ENCODE measurements at places on chromosomes 3 and 15.

DNA sequence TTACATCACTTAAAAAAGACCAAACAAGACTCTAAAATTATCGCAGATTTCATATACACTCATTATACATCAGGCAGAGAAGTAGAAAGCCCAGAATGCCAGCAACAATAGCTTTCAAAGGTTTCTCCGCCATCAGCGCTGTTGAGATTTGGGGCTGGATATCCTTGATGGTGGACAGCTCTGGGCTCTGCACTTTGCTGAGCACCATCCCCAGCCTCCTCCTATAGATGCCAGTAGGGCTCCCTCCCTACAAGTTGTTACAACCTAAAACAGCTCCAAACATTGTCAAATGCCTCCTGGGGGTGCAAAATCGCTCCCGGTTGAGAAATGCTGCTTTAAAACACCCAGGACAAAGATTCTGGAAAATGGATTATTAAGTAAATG, 73.5 kb downstream of the ATP10A start:
- no peak for DNase-seq

DNA sequence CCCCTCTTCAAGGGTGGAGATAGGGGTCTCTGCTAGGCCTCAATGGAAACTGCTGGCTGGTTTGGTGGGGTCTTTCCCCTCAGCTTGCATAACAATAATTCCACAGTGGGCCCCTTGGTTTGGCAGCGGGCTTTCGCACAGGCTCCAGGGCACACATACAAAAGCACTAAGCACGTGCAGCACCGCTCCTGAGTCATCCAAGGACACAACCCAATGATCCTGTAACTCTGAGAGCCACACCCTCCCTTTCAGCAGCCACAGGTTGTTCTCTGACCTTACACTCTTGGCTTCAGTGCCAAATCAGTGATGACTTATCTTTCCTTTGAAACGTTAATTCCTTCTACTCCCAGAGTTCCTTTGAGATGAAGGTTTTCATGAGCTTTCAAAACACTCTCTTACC, 41.7 kb downstream of the DAPK2 start:
- no peak for DNase-seq

DNA sequence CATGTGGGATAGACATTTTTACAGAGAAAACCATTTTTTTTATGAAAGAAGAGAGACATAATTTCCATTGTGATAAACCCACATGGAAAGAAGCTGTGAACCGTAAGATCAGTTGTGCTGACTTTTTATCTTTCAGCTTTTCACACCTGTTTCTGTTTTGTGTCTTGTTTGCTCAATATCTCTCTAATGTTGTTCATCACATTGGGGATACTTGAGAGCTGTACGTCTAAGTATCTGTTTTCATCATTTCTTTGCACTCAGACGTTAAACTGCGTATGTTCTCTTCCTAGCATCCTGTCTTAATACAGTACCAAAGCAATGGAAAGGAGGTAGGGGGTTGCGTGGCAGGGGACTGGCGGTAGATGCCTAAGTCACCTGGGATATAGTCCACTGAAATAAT, 449.0 kb downstream of the NAALADL2 start:
- no peak for DNase-seq

- no peak for DNase-seq
Observed at GRCh38 chr3:58234516-58234931, 3.1 kb upstream of the ABHD6 start.

DNA sequence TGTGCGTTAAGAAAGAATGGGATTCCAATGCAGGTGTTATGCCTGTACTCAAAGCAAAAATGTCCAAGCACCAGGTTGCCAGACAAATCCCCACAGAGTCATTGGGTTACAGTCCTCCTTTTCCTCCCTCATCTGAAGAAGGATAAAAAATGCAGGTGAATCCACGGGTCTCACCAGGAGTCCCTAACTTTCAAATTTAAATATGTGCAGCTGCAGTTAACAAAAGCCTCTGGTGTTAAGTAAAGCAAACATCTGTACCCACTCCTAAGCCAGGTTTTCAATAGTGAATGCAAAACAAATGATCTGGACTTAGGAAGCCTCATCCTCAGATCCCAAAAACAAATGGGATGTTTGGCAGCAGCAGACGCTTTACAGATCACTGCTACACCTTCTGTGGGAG, 70.4 kb upstream of the SETMAR start:
- no peak for DNase-seq

DNA sequence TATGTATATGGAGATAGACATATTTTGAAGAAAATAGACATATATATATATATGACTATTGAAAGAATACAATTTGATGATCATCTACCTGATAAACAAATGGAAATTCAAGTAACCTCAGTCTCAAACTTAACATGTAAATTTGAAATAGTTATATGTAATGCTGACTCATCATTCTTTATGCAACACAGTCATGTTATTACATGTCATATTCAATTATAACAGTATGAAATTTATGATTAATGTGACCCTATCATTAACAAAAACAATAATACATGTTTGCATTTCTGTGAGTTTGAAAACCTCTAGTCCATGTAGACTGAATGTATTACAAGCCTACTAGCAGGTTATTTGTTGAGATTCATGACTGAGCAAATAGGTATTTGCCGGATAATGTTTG, 204.1 kb downstream of the CADM2 start:
- no peak for DNase-seq

DNA sequence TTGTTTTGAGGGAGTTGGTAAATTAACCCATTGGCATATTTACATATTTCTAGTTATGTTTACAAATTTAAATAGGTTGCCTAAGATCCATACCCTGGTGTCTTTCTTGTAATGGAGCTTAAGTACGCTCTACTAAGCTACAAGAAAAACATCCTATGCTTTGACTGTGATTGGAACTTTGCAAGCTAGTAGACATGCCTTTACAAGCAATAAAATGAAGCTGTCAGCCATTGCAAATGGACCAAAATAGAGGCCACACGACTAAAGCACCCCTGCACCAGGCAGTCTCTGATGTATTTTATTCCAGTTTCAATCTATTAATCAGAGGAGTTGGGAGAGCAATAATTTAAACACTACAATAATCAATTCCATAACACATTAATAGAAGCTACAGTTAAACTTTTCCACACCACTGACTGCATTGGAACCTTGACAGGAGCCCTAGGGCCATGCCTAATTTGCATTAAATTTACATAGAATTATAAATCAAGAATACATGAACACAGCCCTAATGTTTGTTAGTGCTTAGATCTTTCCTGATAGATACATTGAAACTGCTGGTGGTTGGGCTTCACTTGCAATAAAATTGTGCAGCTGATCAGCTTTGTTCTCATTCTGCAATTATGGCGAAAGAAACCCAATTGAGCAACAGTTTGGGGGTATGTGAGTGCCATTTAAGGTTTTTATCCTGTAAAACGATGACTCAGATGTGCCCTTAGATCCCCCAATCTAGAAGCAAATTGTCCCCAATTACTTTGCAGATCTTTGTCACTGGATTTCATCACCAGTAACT, 360.1 kb downstream of the LSAMP start:
- no peak for DNase-seq

DNA sequence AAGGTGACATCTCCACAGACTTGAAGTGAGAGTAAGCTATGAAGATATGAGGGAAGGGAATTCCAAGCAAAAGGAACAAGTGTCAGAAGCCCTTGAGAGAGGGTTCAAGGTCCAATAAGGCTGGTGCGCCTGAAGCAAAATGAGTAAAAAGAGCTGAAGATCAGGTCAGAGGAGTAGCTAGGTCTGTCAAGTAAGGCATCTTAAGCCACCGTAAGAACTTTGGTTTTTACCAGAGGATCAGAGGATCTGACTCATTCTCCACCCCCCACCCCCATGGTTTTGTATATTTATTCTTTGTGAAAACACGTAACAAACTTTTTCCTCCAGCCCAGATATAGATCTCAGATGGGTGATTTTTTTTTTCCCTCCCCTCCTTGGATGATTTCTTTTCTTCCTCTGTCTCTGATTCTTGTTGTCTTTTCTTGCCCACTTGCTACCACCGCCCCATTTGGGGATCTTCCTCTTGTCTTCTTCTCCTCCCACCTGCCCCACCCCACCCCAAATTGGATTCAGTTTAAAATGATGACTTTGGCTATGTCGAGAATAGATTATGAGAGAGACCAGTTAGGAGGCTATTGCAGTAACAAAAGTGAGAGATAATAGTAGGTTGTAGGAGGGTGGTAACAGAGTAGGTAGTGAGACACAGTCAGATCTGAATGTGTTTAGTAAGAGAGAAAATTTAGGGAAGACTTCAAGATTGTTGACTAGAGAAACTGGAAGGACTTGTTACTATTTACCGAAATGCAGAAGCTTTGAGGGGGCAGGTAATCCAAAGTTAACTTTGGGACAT, 6.1 kb downstream of the TRMT10C start:
- DNase-seq: peak; percentile 74

- DNase-seq: no peak
Observed at GRCh38 chr15:95880031-95880570, 450.4 kb upstream of the NR2F2 start.

GRCh38 chr3:184618811-184619210, 57.2 kb downstream of the EPHB3 start:
- no peak for DNase-seq

GRCh38 chr3:50625231-50626182, 8.6 kb downstream of the MAPKAPK3 start:
- no peak for DNase-seq

- DNase-seq: no peak
Observed at GRCh38 chr3:48446043-48446424, 503 bp upstream of the ATRIP start.

- DNase-seq: no peak
Observed at GRCh38 chr3:122178711-122179110, 4.8 kb upstream of the CASR start.

DNA sequence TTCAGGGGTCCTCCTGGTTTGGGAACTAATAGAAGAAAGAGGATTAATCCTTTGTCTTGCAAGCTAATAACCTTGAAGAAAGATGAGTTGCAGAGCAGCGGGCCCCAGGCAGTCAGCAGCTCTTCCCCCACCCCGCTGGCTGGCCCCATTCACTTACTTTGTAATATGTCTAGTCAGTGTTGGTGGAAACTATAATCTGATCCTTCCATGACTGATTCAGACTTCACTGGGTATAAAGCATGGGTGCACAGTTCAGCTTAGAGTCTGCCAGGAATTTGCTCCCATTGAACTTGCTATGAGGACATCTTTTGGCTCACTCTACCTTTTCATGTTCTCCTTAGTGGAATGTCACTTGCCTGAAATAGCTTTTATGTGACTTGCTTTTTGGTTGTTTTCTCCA, 117.7 kb downstream of the CCNL1 start:
- no peak for DNase-seq

DNA sequence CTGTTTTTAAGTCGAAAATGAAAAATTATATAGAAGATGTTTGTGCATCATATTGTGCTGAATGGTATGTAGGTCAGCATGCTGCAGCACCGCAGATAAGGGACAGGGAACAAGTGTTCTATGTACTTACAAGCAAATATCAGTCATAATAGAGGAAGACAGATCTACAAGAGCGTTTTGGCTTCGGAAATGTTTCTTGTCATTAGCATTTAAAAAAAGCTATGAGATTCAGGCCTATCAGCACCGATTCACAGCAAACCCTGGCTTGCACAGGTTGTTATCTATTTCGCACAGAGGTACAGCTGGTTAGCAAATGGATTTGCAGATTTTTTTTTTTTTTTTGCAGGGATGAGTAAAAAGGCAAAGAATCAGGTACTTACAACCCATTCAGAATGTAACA, 204.2 kb upstream of the TBC1D5 start:
- DNase-seq: no peak

DNA sequence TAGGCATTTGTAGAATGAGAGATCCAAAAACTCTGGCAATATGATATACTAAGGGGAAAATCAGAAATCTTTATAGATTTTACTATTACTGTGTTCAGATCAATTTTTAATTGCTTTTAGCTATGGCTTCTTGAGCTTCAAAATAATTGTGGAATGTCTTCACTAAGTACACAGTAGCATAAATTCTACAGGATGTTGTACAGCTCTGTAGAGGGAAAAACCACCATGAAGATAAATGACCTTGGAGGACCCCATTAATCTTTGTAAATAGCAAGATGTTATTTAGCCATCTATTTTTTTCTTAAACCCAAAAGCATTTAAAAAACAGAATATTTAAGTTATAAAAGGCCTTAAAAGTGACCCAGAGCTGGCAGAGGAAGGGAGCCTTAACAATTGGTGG, 43.9 kb upstream of the FNDC3B start:
- DNase-seq: no peak

GRCh38 chr3:122031123-122031468, 9.0 kb upstream of the ILDR1 start:
- no peak for DNase-seq

GRCh38 chr3:171375666-171376595, 84.3 kb downstream of the TNIK start:
- no peak for DNase-seq

DNA sequence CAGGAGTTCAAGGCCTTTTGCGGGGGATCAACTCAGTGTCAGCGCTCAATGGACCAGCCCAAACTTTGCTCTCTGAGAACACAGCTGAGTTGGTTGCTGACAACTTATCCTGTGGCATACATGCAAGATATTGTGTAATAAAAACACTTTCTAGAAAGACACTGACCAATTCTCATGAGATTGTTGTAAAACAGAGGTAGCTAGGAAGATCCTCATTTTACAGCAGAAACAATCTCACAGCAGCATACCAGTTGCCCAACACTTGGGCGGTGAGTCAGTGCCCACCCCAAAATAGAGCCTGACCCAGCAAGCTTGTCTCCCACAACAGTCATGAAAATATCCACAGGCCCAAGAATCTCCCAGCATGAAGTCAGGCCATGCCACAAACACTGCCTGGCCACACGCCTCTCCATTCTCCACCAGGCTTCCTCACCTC, 18.2 kb downstream of the KLHL6 start:
- DNase-seq: no peak

- DNase-seq: no peak
Observed at GRCh38 chr3:86949850-86950249, 41.1 kb downstream of the VGLL3 start.

DNA sequence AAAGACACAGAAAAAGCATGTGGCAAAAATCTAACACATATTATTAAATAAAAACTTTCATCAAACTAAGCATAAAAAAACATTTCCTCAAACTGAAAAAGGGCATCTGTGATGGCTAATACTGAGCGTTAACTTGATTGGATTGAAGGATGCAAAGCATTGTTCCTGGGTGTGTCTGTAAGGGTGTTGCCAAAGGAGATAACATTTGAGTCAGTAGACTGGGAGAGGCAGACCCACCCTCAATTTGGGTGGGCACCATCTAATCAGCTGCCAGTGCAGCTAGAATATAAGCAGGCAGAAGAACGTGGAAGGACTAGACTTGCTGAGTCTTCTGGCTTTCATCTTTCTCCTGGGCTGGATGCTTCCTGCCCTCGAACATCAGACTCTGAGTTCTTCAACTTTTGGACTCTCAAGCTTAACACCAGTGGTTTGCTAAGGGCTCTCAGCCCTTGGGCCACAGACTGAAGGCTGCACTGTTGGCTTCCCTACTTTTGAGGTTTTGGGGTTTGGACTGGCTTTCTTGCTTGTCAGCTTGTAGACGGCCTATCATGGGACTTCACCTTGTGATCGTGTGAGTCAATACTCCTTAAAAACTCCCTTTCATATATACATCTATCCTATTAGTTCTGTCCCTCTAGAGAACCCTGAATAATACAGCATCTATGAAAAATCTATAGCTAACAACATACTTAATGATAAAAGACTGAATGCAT, 45.4 kb downstream of the DAZL start:
- DNase-seq: no peak

GRCh38 chr15:45093622-45094357, 20.2 kb downstream of the DUOX2 start:
- DNase-seq: no peak

GRCh38 chr3:172627057-172627809, 83.6 kb downstream of the NCEH1 start:
- DNase-seq: no peak

GRCh38 chr3:114178770-114179368, at the start of gene DRD3:
Gene DRD3 (minus strand): TSS chr3:114179052. CDS start chr3:114171992, 7,060 bp downstream.
- peak; percentile 31 for DNase-seq
